Dermis microvascular lymphatic vessel endothelial cell (primary cell): ENCODE measurements at places on chromosomes 13 and 19.

- peak; percentile 98 for DNase-seq
These were observed 572.8 kb downstream of the PCDH9 start for GRCh38 chr13:66657165-66657881.

- no peak for DNase-seq
These were observed 46.5 kb downstream of the UTP14C start for GRCh38 chr13:52070929-52071523.

DNA sequence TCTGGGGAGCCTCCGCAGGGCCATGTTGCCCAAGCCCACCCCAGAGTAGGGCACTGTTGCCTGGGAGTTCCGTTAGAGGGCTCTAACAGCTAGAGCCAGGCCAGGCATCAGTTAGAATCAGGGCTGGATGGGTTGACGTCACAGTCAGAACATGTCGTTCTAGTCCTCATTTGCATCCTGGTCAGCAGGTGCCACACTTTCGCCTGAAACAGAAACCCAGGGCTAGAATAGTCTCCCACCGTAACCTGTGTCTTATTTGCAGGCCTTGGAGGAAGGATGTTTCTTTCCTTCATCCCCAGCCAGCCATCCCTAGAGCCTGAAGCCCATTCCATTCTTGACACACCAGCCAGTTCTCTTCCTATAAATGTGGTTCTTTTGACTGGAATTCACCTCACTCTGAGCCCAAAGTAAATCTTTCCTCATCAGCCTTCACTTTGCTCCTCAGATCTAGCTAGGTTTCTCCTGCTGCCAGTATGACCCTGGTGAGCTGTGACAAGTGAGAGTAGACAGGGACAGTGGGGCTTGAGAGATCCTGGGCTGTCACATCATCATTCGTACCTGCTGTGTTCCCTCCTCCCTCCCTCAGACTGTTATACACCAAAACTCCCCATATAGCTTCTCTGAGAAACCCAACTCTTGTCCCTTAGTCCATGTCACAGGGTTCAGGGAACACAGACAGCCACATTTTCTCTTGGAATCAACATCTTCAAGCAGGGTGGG lies 12.2 kb upstream of the CCDC97 start:
- no peak for DNase-seq

DNA sequence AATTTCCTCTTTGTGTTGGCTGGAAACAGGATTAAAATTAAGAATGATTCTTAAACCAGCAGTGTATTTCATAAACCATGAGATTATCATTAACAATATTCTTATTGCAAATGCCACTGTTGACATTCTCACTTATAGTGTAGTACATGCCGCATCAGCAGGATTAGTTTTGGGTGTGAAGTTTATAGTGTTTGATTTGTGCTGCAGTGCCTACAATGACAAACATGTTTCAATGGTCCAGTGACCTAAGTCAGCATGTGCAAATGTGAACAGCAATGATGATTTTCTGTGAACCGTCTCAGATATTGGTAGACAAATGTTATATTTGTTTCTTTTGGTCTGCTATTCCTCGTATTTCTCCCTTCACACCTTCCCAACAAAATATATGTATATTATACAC lies 49.8 kb upstream of the TDRD3 start:
- no peak for DNase-seq

DNA sequence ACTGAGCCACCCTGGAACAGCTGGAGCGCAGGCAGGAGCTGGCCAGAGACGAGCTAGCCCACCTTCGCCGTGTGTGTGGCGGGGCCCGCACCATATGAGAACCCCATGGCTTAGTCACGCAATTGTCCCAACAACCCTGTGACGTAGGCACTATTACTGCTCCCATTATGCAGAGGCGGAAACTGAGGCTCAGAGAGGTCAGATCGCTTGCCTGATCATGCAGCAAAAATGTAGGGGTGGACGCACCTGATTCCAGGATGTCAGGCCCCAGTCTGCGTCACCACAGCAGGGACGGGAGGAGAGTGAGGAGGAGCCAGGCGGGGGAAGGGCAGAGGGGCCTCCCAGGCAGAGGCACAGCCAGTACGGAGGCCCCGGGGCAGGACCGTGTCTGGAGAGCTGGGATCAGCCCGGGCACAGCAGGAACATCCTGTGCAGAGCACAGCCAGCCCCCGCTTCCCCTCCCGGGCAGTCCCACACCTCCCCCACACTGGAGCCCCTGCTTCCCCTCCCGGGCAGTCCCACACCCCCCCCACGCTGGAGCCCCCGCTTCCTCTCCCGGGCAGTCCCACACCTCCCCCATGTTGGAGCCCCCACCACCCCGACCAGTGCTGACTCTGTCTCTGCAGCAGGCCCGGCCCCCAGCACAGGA lies 16.7 kb downstream of the PIP5K1C start:
- DNase-seq, result peak; percentile 99

- DNase-seq, result no peak
These were observed 2.2 kb upstream of the TNFSF9 start for GRCh38 chr19:6528544-6529121.

DNA sequence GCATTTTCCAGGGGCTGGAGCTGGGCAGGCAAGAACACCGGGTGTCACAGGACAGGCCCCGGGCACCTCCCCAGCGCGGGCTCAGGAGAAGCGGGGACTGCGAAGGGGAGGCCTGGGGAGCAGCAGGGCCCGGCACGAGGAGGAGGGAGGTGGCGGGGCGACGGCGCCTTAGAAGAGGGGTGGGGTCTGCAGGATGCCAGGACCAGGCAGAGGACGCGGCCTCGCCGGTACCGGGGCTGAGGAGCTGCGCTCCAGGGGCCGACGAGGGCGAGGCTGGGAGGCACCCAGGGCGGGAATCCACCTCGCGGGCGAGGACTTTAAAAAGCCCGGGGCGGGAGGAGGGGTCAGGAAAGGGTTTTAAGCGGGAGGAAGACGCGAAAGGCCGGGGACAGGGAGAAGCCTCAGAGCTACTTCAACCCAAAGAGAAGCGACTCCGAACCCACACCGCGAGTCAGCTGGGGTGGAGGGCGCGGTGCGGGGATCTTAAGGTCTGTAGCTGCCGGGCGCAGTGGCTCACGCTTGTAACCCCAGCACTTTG lies 665 bp downstream of the ZNF347 start:
- DNase-seq, result no peak

DNA sequence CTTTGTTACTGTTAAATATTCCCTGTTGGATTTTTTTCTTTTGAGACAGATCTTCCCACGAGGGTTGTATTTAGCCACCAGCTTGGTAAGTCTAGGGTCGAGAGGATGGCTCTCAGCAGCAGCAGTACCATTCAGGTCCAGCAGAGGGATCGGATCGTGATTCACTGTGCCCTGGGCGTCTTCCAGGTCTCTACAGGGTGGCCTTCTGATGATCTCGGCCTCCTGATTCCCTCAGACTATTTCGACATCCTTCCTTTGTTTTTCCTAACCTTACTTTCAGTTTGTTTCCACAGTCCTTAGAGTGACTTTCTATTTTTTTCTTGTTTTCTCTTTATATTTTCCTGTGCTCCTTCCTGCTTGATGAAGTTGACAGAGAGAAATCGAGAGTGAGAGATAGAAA lies 1436.9 kb downstream of the UQCRFS1 start:
- no peak for DNase-seq

- no peak for DNase-seq
These were observed 14.9 kb downstream of the POP4 start for GRCh38 chr19:29620931-29621351.

DNA sequence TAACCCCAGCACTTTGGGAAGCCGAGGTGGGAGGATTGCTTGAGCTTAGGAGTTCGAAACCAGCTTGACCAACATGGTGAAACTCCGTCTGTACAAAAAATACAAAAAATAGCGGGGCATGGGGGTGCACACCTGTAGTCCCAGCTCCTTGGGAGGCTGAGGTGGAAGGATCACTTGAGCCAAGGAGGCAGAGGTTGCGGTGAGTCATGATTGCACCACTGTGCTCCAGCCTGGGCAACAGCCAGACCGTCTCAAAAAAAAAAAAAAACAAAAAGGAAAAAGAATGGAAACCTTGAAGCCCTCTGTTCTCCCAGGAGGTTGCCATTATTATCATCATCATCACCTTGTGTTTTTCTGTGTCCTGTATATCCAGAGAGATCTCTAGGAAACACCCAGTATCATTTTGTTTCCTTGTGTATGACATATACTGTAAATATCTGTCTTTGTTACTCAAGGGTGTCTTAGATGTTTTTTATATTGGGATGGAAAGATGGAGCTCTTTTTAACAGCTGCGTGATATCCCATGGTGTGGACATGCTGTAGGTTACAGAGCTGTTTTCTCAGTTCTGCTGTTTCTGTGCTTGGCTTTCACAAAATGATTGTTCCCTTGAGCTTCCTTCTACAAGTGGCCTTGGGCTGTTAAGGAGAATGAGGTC lies 11.8 kb downstream of the CHAF1A start:
- no peak for DNase-seq

- DNase-seq, result no peak
These were observed 1.3 kb downstream of the UBE2S start for GRCh38 chr19:55406091-55406825.

DNA sequence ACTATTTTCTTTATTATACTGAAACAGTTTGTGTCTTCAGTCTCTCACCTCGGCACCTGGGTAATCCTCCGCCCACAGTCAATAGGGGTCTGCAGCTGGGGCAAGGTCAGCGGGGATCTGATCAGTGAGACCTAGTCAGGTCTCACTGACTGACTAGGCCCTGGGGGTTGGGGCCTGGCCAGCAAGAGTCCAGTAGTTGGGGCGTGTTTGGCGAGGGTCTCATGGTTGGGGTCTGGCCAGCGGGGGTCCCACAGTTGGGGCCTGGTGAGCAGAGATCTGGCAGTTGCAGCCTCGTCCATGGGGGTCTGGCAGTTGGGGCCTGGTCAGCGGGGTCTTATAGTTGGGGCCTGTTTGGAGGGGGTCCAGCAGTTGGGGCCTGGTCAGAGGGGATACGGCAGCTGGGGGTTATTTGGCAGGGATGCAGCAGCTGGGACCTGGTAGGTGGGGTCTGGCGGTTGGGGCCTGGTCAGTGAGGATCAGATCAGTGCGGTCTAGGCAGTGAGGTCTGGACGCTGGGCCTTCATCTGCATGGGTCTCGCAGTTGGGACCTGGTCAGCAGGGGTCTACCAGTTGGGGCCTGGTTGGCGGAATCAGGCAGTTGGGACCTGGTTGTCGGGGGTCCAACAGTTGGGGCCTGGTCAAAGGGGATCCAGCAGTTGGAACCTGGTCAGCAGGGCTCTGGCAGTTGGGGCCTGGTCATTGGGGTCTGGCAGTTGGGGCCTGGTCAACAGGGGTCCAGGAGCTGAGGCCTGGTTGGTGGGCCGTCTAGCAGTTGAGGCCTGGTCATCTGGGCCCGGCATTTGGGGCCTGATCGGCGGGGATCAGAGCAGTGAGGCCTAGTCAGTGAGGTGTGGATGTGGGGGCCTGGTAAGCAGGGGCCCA lies 61.1 kb upstream of the TPM4 start:
- no peak for DNase-seq

DNA sequence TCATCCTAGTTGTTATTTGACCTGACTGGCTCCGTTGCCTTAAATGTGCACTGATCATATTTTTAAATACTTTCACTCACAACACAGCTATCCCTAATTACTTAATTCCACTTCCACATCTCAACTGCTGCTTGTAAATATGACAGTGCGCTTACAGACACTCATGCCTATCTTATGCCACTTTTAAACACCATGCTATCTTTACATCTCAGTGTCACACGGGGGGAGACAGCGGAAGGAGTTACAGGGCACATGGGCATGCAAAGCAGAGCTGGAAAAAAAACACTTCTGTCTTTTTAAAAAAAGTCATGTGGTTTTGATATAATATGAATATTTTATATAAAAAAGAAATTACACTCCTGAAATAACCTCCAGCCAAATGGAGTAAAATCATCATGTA lies 44.1 kb downstream of the SMAD9 start:
- no peak for DNase-seq

DNA sequence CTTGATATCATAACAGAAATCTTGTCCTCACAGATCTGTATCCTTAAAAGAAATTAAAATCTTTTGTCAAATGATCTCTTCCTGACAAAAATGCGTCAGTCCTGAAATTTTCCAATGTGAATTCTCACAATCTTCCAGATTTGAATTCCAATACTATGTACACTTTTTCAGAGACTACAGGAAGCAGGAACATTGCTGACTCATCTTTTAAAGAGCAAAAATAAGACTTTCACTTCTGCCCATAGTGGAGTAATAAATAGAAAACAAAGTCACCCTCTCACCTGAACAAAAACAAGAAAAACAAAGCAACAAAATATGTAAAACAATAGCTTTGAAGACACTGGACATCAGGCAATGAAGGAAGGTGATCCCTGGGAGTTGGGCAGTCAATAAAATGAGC lies 167.0 kb upstream of the IPO5 start:
- DNase-seq, result no peak

GRCh38 chr13:33284916-33285315 lies 639 bp downstream of the STARD13 start:
- peak; percentile 53 for DNase-seq

DNA sequence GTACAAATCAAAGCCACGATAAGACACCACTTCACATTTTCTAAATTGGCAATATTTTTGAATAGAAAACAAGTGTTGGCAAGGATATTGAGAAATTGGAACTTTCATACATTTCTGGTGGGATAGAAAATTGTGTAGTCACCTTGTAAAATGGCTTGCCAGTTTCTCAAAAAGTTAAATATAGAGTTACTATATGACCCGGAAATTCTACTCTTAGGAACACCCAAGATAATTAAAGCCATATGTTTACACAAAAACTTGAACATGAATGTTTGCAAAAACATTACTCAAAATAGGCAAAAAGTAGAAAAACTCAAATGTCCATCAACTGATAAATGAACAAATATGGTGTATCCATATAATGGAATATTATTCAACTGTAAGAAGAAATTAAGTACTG lies 552.5 kb downstream of the TBC1D4 start:
- DNase-seq, result no peak

GRCh38 chr13:34506796-34507195 lies 435.3 kb upstream of the NBEA start:
- DNase-seq, result no peak

DNA sequence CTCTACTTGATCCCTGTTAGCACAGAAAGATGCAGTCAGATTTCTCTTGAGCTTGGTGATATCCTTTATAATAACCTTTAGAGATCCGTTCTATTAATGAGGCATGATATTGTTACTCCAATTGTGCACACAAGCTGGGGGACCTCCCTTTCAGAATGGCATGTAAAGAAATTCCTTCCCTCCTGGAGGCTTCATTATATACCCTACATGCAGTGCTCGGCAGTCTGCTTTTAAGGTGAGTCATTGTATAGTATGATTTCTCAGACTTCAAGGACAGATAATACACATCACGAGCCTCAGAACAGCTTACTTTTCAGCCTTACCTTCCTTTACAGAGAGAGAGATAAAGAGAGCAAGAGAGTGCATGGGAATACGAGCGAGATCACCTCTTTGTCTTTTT lies 261.3 kb downstream of the ATP8A2 start:
- no peak for DNase-seq

- DNase-seq, result peak; percentile 61
These were observed 87.9 kb downstream of the LRCH1 start for GRCh38 chr13:46640843-46641242.

DNA sequence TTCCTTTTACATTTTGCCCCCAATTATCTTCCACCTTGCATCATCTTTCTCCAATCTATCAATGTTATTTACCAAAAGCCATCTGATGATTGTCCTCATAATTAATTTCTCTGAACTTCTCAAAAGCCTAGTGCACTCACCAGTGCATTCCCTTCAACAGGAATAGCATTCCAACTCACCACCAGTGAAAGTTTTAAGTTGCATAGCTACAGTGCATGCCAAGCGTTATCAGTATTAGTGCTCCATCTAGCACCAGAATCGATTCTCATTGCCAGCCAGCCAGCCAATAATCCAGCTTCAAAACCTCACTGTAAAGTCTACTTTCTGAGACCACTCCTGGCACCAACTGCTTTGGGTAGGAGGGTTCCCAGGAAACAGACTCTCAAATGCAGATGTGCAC lies 7.4 kb downstream of the MYCBP2 start:
- DNase-seq, result no peak

GRCh38 chr19:17302391-17303166 lies 646 bp downstream of the ABHD8 start:
- no peak for DNase-seq
